ENCODE measurements at places on chromosomes 13 and 19.

DNA sequence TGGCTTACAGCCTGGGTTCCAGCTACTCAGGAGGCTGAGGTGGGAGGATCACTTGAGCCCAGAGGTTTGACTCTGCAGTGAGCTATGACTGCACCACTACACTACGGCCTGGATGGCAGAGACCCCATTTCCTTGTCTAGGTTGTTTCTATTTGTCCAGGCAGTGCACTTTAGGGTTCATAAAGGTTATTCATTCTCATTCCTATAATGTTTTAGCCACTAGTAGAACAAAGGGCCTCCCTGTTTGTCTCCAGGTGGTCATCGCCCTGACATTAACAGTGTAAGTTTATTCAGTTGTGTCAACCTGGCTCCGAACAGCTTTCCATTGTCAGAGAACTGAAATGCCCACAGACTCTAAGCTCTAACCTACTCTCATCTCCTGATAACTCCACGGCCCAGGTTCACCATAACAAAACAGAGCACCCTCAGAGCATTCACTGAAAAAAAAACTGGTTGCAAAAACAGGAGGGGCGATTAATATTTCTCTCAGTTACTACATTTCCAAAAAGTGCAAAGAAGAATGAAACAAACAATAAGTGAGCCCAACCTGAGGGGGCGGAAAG, 37.1 kb downstream of the SMAD9 start:
- DNase-seq = no peak

GRCh38 chr19:9566729-9567128, 17.6 kb downstream of the ZNF121 start:
- no peak for DNase-seq

- DNase-seq = peak; percentile 45
These were observed 94.6 kb upstream of the ARHGEF7 start for GRCh38 chr13:111020546-111020945.

DNA sequence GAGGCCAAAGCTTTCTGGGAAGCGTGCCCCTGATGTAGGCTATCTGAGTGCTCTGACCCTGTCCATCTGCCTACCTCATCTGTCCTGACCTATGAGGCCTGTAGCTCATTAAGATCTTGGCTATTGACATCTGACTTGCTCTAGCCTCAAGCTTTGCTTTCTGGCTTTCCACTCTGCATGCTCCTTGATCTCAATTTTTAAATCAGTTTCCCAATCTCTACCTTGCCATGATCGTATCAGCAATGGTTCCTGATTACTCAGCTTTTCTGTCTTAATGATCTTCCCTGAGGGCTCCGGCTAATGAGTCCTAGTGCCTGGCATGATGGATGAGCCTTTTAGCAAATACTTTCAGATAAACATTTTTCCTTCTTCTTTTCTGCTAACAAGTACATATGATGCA, 262.0 kb downstream of the NDFIP2 start:
- DNase-seq = no peak

- DNase-seq = no peak
These were observed 18.9 kb downstream of the ZNF563 start for GRCh38 chr19:12314553-12314952.

DNA sequence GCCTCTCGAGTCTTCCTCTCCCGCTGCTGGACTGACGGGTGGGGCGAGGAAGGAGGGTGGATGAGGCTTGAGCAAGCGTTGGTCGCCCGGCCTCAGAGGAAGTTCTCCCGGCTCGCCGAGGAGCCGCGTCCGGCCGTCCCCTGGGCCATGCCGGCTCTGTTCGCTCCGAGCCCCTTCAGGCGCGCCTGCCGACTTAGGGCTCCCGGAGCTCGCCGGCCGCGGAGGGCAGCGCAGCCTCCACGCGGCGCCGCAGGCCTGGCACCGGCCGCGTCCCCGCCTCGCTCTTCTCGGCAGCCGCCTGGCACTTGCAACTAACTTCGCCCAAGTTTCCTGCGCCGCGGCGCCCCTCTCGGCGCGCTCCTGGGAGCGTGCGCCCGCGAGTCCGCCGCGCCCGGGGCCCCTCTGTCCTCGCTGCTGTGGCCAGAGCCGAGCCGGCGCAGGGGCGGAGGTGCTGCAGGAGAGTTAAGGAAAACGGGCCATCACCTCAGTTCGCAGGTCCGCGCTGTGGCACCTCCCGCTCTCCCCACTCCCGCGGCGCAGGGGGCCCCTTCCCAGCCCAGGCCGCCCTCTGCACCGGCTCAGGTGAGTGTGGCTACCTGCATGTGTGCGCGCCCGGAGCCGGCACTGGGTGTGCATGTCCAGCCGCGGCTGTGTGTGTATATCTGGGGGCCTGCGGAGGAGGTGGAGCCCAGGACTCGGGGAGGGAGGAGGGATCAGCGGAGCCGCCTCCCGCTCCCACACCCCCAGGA, 641 bp upstream of the SOX21 start:
- DNase-seq = peak; percentile 39

- peak; percentile 26 for DNase-seq
These were observed 10.7 kb downstream of the ABHD8 start for GRCh38 chr19:17292301-17293074.

- DNase-seq = no peak
These were observed 1366.6 kb upstream of the MIR17HG start for GRCh38 chr13:89980896-89981295.

DNA sequence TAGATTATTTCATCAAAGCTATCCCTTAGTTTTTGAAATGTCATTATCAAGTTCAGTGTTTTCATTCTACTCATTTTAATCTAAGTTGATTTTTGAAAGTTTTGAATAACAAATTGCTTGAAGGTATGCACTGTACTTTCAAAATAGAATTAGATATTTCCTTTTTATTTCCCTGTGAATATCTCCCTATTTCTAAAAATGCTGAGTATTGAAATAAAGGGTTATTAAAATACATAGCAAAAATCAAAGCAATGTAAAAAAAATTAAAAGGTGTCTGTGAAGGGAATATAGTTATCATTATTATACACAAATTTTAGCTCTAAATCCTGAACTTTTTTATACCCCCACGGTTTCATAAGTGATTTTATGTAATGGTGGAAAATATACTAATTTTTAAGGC, 967.8 kb downstream of the PCDH9 start:
- no peak for DNase-seq

DNA sequence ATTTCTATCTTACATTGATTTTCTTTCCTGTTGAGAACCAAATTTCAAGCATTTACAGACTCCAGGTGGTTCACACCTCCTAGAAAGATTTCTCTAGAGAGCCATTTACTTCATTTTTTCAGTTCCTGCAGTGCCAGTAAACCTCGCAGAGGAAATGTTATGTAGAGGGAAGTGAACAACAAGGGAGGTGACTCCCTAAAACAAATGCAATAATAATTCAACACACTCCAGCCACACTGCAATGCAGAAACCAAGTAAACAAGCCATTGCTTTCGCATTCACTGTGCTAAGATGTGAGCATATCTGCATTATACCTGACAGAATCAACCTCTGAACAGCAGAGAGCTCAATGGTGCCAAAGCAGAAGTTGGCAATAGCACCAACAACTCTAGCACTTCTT, 215.1 kb downstream of the RBM26 start:
- DNase-seq = no peak

DNA sequence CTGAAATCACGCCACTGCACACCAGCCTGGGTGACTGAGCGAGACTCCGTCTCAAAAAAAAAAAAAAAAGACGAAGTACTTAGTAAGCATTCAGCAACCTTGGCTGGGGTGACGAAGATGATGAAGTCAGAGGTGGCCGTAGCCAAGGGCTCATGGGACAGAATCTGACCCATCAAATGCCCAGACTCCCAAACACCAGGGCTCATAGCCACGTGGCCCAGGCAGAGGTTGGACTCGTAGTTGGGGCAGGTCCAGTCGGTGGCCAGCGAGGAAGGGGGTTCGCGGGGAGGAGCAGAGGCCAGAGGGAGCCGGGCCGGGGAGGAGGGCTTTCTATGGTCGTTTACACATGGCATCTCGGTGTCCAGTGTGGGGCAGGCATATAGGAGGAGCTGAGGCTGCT, 52.1 kb upstream of the EHD2 start:
- no peak for DNase-seq

GRCh38 chr13:52161181-52161646, 1.8 kb upstream of the NEK3 start:
- DNase-seq = no peak

GRCh38 chr19:33879818-33880575, 83.3 kb downstream of the KCTD15 start:
- DNase-seq = no peak

GRCh38 chr13:81247711-81248110, 906.8 kb upstream of the SPRY2 start:
- DNase-seq = no peak

DNA sequence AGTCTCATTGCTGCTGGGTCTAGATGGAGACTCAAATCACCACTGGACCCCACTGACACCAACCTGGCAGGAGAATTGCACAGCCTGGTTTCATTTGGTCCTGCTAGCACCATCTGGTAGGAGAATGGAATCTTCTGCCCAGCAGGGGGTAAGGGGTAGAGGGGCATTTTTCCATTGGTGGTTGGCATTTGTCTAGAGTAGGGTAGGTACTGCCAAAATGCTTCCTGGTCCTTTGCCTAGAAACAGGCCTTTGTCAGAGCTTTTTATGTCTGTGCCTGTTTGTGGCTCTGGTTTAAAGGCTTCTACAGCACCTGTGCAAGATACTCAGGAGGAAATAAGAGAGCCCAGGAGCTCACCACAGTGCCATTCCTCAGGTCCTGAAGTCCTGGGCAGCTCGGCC, 121.3 kb downstream of the KCTD12 start:
- no peak for DNase-seq

GRCh38 chr19:45569619-45570421, 14.8 kb downstream of the OPA3 start:
- DNase-seq = no peak

GRCh38 chr13:97240788-97241734, 18.9 kb downstream of the MBNL2 start:
- no peak for DNase-seq

DNA sequence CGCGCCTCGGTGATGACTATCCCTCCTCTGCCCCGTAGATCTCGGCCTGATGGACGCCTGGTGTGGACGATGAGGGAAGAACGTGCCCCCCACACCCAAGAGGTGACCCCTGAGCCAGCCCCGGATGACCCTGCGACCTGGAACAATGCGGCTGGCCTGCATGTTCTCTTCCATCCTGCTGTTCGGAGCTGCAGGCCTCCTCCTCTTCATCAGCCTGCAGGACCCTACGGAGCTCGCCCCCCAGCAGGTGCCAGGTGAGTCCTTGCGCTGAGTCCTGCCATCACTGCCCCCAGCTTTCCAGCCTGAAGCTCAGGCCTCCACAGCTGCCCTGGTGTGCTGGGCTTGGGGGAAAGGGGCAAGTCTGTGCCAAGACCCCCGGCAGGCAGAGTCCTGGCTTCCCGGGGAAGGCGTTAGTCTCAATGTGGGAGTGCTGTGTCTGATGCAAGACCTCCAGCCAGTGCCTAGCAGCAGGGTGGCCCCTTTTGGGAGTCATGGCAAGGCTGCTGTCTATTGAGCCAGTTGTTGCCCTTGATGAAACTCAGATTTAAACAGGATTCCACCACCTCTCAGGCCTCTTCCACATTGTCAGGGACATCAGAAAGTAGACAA, 67.5 kb downstream of the CHST8 start:
- no peak for DNase-seq

DNA sequence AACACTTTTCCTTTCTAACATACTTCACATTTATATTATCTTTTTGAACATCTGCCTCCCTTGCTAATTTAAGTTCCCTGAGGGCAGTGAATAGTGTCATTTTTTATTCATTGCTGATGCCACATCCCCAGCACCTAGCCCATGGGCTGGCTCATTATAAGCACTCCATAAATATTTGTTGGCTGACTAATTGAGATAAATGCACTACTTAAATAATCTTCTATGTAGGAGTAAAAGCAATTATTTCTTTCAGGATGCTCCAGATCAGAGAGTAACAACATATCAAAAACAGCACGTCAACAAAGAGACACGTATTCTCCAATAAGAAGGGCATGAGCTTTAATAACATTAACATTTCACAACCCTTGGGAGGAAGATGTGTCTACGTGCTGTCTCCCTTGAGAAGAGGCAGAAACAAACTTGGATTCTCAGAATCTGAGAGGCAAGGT, 228.2 kb downstream of the LHFPL6 start:
- no peak for DNase-seq

DNA sequence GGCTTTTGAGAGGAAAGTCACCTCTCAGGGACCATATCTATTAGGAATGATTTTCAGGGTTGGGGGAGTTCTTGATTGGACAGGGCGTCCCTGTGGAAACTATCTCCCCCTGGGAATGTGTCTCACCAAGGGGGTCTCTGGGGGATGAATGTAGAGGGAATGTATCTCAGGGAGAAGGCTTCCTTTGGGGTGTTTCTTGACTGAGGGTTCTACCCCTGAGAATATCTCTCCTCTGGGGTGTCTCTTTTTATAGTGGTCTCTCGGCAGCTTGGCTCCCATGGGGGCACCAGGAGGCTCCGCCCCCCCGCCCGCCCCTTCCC, 1.0 kb downstream of the RTBDN start:
- no peak for DNase-seq

DNA sequence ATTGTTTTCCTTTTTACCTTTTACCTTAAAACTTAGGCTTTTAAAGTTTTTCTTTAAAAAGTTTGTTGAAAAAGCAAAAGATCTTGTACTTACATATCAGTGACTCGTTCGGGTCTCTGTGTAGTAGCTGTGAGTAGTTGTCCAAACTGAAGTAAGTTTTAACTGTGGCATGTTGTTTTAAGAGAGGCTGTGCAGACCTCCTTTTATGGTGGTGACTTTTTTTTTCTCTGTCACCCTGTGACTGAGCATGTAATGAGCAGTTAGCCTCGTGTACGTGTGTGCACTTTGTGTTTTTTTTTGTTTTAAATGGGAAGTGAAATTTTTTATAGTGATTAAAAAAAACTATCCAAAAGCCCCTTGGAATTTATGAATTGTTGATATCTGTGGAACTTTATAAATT, at the start of gene GPR183:
Gene GPR183 (minus strand): TSS at position 153 of the 400 bp plus-strand sequence. CDS start 11,254 bp downstream, outside the sequence.
- DNase-seq = no peak

- DNase-seq = no peak
These were observed 12.1 kb downstream of the CRYL1 start for GRCh38 chr13:20513466-20513995.

DNA sequence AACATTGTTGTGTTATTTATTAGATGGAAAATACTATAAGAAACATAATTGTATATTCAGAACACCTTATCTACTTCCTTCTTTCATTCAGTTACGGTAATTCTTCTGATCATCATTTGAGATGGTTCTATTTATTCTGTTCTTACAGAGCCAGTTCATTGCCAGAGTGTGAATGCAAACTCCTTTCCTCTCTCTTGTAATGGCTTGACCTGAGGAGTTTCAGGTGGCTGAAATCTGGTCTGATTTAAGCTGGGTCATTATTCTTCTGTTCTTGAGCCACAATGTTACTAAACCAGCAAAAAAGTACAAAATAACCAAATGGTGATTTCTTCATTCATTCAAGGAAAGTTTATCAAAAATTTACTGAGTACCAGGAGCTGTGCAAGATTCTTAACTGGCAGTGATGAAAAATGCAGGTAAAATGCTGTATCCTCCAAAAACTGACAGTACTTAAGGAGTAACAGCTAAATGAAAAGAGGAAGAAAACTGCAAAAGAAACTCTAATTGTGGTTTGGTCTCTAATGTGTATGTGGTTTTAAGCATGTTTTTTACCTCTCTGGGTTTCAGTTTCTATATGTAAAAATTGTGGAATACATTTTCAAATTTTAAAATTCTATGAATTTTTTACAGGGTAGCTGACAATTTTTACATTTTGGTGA, 182.4 kb upstream of the UFM1 start:
- DNase-seq = no peak

- DNase-seq = no peak
These were observed 56.9 kb upstream of the KCTD4 start for GRCh38 chr13:45257638-45258333.

Data from COR-L47 (cell line).